ENCODE measurements at places on chromosomes 3 and 15.

DNA sequence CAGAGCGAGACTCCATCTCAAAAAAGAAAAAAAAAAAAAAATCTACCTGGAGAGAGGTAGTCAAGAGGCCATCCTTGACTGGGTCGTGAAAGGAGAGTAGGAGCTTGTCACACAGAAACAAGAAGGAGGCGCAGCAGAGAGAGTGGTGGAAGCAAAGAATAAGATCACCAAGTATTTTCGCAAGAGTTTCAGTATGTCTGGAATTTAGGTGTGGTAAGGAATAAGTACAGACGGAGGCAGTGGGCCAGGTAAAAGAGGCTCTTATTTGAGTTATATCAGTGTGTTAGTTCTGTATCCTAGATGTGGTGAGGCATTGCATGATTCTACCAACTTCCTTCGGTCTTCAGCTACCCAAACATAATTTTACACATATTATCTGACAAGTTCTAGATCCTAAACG lies 14.6 kb upstream of the ATP10A start:
- no peak for DNase-seq

- no peak for DNase-seq
Measured at GRCh38 chr3:173398111-173398479, 551 bp downstream of the NLGN1 start.

- DNase-seq: no peak
Measured at GRCh38 chr3:5197022-5197421, 9.5 kb downstream of the EDEM1 start.

DNA sequence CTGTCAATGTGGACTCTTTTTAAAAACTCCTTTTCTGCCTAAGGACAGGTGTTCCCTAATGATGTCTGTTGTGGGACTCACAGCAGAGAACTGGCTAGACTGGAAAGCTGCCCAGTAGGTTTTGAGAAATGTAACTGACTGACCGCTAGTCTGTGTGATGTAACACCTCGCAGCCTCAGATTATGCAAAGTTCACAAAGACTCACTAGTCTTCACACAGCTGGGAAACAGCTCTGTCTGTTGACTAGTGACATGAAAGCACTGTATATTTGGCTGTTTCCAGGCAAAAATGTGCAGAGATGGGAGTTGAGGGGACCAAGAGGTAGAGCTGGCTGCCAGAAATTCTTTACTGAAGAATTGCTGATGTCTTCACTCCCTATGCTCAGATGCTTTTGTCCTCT lies 10.3 kb downstream of the PDZRN3 start:
- no peak for DNase-seq
